ENCODE measurements at places on chromosomes 2 and 18. TPM values are rescaled to one million over a fixed set of nuclear protein-coding genes. Genes with fewer than 3 reads are reported as not detected.

The PNPT1 gene
- total RNA-seq, result 30.4 TPM

The KIAA2012 gene
- not detected for total RNA-seq

The MALL gene
- 166 TPM for total RNA-seq

The SEMA4C gene
- 20.4 TPM for total RNA-seq

The SNORC gene
- total RNA-seq, result 14.4 TPM
